ENCODE measurements at places on chromosomes 4 and X.

GRCh38 chr4:101103381-101104142, 243.8 kb downstream of the PPP3CA start:
- DNase-seq, result no peak

DNA sequence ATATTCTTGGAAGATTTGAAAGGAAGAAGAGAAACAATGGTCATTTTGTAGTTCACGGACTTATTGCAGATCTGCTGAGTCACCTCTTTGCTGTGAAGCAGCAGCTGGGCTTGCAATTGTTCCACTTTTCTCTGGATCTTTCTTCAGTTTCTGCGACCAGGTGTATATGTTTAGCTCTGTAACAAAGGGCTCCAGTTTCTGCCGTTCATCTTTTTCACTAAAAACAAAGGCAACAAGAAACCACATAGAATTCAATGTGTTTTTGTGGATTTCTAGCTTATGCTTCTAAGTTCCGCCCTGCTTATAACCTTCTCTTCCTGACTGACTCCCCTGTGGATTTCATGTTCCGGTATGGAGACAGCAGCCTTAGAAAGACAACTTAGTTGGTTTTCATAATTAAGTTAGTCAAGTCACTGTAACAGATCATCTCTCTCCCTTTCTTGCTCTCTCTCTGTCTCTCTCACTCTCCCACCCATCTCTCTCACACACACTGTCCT, 121.6 kb upstream of the EPHA5 start:
- no peak for DNase-seq

- DNase-seq, result no peak
Observed at GRCh38 chr4:134911941-134912340, 710.4 kb upstream of the PABPC4L start.

- DNase-seq, result no peak
Observed at GRCh38 chr4:3612281-3612680, 80.1 kb upstream of the LRPAP1 start.

GRCh38 chr4:184815046-184815877, 10.5 kb downstream of the ACSL1 start:
- DNase-seq, result peak; percentile 68

DNA sequence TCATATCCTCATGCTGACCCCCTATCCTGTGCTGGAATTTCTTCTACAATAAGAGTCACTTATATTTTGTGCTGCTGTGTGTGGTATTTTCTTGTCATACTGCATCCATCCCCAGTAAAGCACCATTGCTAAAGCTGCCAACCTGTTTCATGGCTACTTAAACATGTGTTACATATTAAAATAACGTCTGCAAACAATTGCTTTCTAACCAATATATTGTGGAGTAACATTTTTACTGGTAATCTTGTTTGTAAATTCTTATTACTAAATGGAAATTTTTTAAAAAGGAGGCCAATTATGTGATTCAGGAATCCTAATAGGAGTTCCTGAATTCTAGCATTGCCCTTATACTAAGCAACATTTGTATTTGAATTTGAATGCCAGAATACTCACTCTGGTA, 160.3 kb upstream of the VEGFC start:
- no peak for DNase-seq

- no peak for DNase-seq
Observed at GRCh38 chr4:19195696-19196095, 1056.0 kb upstream of the SLIT2 start.

- no peak for DNase-seq
Observed at GRCh38 chr4:138259824-138260223, 17.7 kb upstream of the SLC7A11 start.

DNA sequence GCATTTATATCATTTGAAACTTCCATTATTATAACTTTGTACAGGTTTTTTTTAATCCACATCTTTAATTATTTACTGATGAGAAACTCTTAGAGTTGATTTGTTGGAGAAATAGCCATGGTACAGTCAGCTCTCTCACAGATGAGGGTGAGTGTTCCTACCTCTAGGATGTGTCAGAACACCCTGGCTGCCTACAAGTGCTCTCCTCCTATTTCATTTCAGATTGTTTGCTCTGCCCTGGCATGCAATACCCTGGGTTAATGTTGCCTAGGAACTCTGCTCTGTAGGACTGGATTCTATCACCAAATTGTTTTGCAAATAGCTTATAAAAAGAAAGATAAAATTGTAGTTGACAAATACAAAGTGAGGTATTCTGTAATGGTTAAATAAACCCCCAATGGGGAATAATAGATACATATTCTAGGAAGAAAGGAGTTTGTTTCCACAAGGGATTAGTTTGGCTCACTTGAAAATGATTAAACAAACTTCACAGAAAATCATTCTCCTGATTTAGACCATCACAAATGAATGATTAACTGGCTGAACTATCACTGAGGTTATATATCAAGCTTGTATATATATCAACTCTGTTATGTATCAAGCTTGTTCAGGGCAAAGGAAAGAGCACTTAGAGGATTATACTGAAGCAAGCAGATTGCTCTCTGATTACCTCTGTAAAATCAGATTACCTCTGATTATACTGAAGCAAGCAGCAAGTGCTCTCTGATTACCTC, 150.0 kb downstream of the PDE5A start:
- DNase-seq, result no peak

GRCh38 chr4:121228848-121229247, 64.7 kb upstream of the TNIP3 start:
- DNase-seq, result no peak

- DNase-seq, result no peak
Observed at GRCh38 chrX:130552444-130553073, 150.8 kb downstream of the RBMX2 start.

DNA sequence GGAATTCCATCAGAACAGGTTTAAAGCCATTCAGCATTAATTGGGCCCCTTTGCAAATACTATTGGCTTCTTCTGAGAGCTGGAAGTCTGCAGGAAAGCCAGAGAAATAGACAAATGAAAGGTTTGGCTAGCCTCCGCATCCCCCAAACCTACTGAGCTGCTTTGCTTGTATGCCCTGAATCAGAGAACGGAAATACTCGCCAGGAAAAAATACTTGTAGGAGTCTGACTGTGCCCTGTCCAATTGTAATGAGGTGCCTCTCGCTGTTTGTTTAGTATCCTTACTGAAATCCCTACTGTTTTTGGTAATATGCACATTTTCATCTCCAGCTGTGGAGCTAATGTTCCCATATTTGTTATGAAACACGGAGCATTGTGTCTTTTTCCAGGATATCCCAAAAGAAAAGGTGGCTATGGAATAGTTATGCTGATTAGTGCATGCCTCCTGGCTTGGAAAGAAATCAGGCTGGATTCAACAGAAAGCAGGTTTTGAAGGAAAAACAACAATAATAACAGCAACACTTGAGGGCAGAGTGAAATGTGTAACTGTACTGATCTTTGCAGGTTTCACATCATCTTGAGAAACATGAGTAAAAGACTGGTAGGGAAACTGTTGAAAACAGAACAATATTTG, 50.7 kb upstream of the NLGN4X start:
- no peak for DNase-seq

DNA sequence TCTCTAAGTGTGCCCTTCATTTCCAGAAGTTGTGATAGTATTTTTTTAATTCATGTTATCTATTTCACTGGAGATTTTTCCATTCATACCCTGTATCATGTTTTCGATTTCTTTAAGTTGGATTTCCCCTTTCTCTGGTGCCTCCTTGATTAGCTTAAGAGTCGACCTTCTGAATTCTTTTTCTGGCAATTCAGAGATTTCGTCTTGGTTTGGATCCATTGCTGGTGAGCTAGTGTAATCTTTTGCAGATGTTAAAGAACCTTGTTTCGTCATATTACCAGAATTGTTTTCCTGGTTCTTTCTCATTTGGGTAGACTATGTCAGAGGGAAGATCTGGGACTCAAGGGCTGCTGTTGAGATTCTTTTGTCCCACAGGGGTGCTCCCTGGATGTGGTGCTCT, 9.1 kb upstream of the SH3BP2 start:
- DNase-seq, result no peak

GRCh38 chrX:21740329-21741274, 17.3 kb downstream of the SMPX start:
- no peak for DNase-seq

GRCh38 chr4:48410812-48411211, 69.5 kb downstream of the SLAIN2 start:
- no peak for DNase-seq

DNA sequence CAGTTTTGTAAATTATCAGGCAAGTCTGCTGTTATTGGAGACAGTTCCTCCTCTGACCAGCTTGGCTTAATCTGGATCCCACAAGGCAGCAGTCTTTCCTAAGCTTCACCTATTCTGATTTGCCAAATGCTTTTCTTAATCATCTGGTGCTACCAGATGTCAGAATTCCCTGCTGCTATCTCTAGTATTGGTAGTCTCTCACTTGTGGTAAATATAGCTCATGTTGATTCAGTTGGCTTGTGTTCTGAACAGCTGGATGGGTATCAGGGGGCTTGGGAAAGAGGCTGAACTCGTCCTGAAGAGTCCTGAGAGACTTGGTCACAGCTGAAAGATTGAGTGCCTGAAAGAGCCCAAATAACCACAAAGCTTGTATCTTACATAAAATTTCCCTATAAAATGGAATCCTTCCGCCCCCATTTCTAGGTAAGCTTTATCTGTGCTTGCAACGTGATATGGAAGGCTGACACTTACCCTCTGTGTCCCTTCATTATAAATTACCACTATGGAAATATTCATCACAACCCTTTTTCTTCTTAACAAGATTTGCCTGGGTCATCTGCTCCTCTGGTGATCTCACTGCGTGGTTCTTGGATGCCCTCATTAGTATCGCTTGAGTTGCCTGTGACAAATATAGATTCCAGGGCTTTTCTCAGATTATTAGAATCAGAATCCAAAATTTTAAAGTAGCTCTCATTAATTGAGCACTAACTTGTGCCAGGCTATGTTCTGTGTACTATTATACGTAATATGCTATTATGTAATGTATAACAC, 104.1 kb upstream of the GPRIN3 start:
- no peak for DNase-seq

DNA sequence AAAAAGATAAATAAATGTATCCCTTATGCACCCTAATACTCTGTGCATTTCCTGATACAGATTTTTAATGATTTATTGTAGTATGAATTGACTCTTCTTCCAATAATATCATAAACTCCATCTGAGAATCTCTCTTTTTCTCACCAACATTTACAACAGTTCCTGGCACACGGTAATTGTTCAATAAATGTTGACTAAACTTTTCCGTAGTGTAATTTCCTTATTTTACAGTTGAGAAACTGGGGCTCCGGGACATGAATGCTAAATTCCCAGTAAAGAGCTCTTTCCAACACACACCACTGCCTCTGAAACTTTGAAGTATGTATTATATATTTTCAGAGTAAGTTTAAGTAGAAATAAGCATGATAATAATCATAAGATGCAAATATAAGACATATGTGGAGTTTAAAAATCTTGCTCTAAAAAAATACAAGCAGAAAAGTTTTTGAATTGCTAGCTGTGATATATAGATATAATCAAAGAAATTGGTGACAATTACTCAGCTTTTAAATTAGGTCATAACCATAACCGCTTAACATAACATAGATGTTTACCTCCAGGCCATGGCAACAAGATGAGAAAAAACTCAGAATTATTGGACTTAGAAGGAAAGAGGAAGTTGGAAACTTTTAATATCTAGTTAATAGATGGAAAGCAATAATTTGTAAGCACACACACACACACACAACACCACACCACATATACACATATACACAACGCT, 28.2 kb upstream of the ANTXR2 start:
- no peak for DNase-seq

DNA sequence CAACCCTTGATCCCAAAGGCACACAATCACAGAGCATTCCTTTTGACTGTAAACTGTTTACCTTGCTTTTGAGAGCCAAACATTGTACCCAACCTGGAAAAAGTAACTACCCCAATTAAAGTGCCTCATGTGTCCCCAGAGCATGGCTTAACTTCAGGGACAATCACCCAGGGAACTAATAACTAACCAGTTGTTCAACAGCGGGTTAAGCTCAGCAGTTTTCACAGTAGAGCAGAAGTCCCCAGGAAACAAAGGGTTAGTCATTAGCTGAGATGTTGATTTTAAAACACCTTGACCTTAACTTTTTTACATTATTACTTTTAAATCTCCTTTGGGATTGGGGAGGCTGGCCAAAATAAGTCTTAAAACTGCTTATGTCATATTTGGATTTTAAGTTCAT, 94.8 kb downstream of the RELL1 start:
- DNase-seq, result no peak

DNA sequence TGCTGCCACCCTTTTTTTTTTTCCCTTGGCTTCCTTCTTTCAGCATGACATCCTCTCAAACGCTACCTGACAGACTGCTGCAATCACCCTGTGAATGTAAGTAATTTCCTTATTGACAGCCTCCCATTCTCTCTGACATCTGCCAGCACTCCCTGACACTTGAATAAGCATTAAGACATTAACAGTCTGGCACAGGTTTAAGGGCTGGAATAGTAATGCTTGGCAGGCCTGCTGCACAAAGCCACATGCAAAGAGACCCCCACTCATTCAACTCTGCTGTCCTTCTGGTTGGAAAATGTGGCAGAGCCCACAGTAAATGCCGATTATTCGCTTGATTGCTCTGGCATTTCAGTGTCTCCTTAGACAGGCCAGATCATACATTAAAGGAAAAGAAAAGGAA, 28.1 kb upstream of the RASGEF1B start:
- DNase-seq, result no peak

- no peak for DNase-seq
Observed at GRCh38 chr4:120844528-120844921, 78.0 kb downstream of the PRDM5 start.

- no peak for DNase-seq
Observed at GRCh38 chr4:4323705-4324534, 33.9 kb downstream of the ZBTB49 start.

DNA sequence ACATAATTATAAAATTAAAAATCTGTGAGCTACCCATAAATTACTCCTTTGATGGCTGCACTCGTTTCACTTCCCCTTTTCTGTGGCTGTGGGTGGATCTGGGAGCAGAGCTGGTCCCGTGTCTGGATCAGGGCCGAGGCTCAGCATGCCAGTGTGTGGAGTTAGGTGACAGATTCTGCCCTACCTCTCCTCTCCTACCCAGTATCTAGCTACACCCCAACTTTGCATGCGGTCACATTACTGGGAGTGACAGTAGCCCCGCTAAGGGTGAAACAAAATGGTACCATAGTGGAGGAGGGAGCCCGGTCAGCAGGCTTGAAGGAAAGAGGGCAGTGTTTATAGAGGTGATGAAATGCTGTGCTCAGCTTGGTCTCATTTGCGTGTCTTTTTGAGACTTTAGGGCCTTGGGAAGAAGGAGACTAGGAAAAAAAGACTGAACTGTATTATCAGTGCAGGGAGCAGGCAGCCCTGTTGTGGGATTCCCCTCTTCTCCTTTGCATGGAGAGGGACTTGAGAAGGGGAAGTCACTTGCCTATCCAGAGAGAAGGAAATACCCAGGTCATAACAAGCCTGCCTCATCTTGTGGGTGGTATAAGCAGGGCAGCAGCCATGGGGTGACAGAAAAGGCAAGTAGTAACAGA, 48.4 kb downstream of the ARHGAP10 start:
- DNase-seq, result no peak

DNA sequence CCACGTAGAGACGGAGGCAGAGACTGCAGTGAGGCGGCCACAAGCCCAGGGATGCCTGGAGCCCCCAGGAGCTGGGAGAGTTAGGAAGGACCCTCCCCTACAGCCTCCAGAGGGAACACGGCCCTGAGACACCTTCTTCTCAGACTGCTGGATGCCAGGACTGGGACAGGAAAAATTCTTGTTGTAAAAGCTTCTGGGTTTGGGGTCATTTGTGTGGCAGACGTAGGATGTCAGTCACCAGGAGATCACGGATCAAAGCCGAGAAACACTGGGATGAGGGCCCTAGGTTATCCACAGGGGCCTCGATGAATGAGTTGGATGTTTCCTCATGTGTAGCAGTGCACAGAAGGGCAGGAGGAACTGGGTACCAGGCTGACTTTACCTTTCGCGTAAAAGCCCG, 163.7 kb downstream of the SHOX start:
- DNase-seq, result no peak
